ENCODE measurements at places on chromosomes 13 and 19.

DNA sequence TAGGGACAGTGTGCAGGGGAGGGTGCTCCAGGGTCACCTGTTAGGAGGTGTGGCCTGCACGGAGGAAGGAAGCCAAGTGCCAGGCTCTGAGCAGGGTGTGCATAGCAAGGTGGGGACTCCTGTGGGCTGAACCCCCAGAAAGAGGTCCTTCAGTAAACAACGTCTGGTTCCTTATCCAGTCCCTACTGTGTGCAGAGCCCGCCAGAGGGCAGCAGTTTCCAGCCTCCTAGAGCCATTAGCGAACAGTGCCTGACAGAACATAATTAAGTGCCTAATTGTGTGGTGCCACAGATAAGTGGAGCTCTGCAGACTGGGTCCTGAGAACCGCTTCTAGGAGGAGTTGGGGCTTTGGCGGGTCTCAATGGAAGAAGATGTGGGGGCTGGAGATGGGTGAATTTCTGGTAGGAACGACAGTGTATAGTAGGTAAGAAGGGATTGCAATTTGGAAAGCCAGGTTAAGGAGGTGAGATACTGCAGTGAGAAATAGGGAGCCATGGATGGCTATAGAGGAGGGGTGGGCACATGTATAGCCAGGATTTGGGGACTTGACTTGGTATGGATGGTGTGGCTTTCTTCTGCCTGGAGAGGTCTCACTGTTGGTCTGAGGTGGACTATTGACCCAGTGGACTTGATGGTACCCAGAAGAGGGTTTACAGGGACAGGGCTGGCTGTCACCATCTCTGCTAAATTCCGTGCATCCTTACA lies 323.1 kb downstream of the ZNF536 start:
- DNase-seq: no peak

- no peak for DNase-seq
Measured at GRCh38 chr19:33612928-33613619, 8.7 kb upstream of the CHST8 start.

- no peak for DNase-seq
Measured at GRCh38 chr13:32403108-32403507, 24.8 kb downstream of the N4BP2L1 start.

GRCh38 chr13:30718661-30719524 lies 16.4 kb upstream of the ALOX5AP start:
- no peak for DNase-seq

- DNase-seq: no peak
Measured at GRCh38 chr13:105737688-105738087, 797.8 kb downstream of the EFNB2 start.

- no peak for DNase-seq
Measured at GRCh38 chr19:29372461-29372860, 153.3 kb upstream of the VSTM2B start.

GRCh38 chr19:48520134-48520533 lies 8.5 kb upstream of the LMTK3 start:
- DNase-seq: no peak

GRCh38 chr13:97283888-97284287 lies 61.8 kb downstream of the MBNL2 start:
- no peak for DNase-seq

- no peak for DNase-seq
Measured at GRCh38 chr13:32515246-32515645, 23.3 kb downstream of the N4BP2L2 start.

- DNase-seq: no peak
Measured at GRCh38 chr13:95503662-95504061, 48.9 kb upstream of the CLDN10 start.

DNA sequence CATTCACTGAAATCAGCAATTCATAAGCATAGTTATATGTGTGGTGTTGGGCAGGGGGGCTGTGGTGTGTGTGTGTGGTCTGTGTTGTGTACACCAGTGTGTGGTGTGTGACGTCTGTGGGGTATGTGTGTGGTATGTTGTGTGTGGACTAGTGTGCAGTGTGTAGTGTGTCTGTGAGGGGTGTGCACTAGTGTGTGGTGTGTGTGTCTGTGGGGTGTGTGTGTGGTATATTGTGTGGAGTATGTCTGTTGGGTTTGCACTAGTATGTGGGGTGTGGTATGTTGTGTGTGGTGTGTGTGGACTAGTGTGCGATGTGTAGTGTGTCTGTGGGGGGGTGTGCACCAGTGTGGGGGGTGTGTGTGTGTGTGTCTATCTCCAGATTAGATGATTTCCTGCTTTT lies 7.2 kb upstream of the CDC16 start:
- no peak for DNase-seq

- DNase-seq: no peak
Measured at GRCh38 chr19:41896581-41896942, 13.6 kb downstream of the ARHGEF1 start.

GRCh38 chr13:28685892-28686291 lies 27.0 kb downstream of the POMP start:
- no peak for DNase-seq

DNA sequence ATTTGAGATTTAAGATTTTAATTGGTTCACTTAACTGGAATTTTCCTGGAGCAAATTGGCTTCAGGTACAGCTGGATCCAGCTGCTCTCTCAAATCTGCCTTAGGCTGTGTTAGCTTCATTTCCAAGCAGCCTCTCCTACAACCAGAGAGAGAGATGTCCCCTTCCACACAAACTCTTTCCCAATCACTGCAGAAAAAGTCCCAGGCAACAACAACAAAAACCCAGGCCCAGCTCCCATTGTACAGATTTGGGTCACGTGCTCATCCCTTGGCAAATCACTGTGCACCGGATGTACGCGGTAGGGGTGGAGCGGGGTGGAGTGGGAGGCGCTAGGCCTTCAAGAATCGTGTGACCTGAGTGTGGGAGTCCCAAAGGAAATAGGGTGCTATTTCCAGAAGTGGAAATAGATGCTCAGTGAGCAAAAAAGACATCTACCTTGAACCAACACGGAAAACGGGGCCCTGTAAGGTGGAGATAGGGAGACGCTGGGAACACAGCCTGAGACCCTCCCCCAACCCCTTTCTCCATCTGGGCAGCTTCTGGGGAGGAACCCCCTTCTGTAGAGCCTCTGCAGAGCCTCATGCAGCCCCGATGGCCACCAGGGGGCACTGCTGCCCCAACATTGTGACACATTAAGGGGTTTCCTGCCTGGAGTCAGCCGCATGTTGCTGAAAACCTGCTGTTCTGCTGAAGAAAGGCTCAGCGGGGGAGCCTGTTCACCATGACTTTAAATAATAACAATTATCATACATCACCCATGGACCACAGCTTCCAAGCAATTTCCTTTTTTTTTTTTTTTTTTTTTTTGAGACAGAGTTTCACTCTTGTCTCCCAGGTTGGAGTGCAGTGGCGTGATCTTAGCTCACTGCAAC lies 25.4 kb downstream of the HPN start:
- peak; percentile 88 for DNase-seq

DNA sequence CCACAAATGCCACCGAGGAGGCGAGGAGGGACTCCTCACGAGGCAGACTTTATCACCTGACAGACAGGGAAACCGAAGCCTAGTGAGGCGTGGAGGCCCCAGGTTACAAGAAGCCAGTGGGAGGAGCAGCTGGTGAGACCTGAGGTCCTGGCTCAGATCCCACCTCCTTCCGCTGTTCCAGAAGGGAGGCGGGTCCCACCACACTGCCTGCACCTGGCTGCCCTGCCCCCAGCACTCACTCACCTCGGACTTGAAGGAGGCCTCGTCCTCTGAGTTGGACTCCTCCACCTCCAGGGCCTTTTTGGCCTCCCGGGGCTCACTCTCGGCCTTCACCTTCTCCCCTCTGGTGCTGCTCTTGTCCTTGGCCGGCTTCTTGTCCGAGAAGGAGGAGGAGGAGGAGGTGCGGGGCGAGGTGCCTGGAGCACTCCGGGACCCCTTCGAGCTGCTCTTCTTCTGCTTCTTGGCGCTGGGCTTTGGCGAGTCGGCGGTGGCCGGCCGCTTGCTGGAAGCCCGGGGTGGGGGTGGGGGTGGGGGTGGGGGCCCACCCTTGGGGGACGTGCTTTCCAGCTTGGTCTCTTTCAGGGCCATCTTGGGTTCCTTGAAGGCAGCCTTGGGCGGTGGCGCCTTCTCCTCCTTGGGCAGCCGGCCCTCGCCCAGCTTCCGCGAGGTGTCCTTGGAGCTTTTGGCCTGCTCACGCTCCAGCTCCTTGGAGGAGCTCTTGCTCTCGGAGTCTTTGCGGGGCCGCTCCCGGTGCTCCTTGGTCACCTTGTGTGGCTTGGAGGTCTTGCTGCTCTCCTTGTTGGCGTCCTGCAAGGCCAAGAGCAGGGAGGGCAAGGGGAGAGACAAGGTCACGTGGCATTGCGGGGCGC lies 57.7 kb downstream of the MLLT1 start:
- DNase-seq: no peak

- DNase-seq: peak; percentile 90
Measured at GRCh38 chr19:1239796-1240737, 1.5 kb upstream of the ATP5F1D start.

GRCh38 chr19:5680084-5680436 lies 256 bp downstream of the MICOS13 start:
- no peak for DNase-seq

DNA sequence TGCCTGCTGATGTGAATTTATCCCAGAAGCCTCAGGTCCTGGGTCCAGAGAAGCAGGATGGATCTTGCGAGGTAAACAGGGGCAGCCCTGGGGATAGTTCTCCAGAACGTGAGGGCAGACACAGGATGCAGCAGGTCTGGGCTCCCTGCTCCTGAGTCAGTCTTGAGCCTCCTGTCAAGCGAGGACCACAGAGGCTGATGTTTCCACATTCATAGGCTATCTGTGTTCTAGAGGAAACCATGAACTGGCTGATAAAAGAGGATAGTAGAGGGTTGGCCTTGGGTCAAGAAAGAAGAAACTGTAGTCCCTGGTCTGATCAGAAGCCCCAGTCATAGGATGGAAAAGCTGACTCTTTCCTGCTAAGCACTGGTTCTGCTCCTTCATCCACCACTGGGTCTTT lies 2.2 kb downstream of the ZNF175 start:
- DNase-seq: no peak

DNA sequence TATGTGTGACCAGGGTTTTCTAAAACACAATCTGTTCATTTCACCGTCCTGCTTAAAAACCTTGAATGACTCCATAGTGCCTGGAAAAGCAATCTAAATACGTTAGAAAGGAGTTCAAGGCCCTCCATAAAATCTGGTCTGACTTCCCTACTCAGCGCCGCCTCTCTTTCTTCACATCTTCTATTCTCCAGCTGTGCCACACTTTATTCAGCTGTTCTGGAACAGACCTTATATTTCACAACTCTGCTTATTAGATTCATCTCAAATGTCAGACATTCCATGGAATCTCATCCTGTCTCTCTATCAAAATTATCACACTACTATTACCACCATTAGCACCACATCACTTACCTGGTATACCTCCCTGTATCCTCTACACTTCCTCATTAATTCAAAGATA lies 19.8 kb upstream of the SPART start:
- no peak for DNase-seq

GRCh38 chr13:24631922-24632321 lies 48.3 kb upstream of the ATP12A start:
- no peak for DNase-seq

- no peak for DNase-seq
Measured at GRCh38 chr13:33827139-33827538, 9.2 kb downstream of the RFC3 start.

- DNase-seq: no peak
Measured at GRCh38 chr13:85132986-85133385, 666.2 kb downstream of the SLITRK6 start.

DNA sequence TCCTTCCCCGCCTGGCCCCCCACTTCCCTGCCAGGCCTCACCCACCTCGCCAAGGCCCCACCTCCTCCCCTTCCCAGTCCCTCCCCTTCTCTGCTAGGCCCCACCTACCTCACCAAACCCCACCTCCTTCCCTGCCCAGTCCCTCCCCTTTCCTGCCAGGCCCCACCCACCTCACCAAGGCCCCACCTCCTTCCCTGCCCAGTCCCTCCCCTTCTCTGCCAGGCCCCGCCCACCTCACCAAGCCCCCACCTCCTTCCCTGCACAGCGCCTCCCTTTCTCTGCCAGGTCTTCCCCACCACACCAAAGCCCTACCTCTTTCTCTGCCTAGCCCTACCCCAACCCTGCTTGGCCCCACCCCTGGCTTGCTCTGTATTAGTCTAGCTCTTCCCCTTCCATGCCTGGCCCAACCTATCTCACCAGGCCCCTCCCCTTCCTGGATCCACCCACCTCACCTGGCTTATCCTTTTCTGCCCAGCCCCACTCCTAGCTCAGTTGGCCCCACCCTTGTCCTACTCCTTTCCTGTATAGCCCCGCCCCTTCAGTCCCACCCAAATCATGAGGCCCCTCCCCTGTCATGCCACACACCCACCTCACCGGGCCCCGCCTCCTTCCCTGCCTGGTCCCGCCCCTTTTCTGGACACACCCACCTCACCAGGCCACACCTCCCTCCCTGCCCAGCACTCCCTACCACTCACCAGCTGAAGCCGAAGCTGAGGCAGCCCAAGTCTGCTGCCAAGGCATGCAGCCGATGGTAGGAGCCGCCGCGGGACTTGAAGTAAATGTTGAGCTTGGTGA lies 16.2 kb downstream of the CERS1 start:
- DNase-seq: peak; percentile 38

DNA sequence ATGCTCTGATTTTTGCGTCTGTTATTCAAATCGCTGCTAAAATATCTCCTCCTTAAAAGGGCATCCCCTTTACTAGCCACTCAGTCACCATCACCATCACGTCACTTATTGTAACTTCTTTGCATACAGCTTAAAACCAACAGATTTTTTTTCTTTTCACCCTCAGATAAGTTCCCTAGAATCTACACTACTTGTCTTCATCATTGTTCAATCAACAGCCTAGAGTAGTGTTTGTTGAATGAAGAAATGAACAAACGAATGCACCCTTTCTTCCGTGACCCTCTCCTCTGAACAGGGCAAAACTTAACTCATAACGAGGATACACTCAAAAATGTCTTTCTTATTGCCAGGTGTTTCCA lies 1.1 kb upstream of the AKAP11 start:
- DNase-seq: no peak

DNA sequence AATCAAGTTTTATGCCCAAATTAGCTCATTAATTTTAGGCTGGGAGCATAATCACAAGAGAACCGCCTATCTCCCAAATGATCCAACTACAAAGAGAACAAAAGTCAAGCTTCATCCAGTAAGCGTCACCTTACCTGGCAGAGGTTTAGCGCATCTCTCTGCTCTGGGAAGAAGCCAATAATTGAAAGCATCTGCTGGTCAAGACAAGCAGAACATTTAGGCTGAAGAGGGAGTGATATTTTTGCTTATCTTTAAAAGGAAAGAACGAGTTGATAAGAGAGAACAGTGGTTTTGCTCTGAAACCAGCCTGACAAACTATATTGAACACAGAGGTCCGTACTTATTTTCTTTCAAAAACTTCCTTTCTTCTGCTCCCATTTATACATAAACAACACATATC lies 242.1 kb downstream of the ENOX1 start:
- DNase-seq: no peak

- DNase-seq: no peak
Measured at GRCh38 chr13:47420020-47420419, 523.2 kb upstream of the HTR2A start.

Measured in activated CD4-positive, alpha-beta memory T cell treated with anti-CD3 and anti-CD28 coated beads, Interleukin-2, amount 10 ng/mL, durations not matched to agents 7 days and 5 days (primary cell).